ENCODE measurements at places on chromosomes 16 and 17.

DNA sequence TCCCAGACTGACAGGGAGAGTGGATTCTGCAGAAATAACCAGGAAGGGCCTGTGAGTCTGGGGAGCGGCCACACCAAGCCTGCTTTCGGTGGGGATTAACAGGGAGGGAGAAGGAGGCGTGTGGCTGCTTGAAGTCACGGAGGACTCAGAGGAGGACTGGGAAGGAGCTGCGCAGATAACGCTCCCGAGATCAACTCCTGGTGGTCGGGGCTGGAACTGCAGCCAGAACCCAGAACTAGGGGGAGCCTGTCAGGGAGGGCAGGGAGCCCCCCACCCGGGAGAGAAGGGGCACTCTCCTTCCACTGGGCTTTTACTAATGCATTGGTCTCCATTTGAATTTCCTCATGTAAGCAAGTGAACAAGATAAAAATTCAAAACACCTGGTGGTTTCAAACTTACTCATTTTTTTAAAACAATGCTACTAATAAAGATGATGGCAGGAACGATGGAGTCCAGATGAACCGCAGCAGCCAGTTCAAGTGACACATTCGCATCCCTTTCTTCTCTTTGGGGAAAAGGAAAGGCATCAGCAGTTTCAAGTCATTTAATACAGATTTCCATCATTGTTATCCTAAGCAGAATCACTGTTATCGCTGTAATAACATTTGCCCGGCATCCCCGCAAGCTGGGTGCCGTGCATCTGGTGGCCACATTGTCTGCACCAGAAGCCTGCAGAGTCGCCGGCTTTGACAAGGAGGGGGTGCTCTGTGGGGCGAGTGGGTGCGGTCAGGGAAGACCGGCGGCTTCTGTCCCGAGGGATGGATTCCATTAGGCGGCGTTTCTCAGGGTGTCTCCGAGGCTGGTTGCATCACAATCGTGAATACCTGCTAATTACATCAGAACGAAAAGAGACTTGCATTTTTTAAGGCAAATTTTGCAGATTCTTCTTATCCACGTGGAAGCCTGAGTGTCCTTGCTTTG is 183.0 kb downstream of the FOXL1 start:
- no peak for DNase-seq

GRCh38 chr16:57867000-57867561 is 64.8 kb upstream of the KIFC3 start:
- no peak for DNase-seq

DNA sequence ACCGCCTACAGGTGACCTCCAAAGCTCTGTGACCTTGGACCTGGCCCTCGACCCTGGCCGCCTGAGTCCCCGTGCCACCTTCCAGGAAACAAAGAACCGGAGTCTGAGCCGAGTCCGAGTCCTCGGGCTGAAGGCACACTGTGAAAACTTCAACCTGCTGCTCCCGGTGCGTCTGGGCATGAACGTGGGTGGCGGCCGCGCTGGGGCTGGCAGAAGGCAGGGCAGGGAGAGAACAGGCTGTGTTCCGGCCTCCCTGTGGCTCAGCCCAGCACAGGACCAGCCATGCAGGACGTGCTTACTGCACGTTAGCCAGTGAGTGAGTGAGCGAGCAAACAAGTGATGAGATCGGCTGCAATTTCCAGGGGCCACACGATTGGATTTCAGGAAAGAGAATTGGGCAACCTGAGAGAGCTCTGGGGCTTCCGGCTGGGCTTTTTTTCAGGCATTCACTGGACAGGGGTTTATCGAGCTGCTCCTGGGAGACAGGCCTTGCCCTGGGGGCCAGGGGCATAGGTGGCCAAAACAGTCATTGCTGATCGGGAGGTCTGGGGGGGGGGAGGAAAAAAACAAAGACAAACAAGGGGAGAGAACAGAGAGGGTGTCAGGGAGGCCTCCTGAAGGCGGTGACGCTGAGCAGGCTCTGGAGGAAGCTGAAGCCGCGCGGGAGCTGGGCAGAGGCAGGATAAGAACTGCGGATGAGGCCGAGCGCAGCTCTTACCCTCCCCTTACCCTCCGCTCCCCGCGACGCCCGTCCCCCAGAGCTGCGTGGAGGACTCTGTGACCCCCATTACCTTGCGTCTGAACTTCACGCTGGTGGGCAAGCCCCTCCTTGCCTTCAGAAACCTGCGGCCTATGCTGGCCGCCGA is 16.9 kb downstream of the ITGAX start:
- no peak for DNase-seq

DNA sequence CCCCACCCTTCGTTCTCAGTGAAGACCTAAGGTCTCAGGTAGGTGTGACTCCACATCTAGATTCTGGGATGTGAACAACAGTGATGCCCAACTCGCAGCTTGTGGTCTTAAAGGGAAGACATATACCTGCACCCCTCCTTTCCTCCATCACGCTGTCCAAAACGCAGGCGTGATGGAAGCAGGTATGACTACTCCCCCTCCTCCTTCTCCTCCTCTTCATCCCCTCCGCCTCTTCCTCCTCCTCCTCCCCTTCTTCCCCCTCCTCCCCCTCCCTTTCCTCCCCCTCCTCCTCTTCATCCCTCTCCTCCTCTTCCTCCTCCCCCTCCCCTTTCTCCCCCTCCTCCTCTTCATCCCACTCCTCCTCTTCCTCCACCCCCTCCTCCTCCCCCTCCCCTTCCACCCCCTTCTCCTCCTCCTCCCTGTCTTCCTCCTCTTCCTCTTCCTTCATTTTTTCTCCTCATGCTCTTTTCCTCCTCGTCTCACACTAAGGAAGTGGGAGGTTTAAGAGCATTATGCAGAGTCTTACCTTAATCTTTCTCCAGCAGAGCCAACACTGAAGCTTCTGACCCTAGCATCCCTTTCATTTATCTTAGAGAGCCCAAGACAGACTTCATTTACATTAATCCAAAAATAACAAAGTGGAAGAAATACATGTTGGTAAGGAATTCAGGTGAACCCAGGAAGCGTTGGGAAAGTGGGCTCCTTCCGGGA is 352.5 kb downstream of the FOXL1 start:
- DNase-seq, result no peak

DNA sequence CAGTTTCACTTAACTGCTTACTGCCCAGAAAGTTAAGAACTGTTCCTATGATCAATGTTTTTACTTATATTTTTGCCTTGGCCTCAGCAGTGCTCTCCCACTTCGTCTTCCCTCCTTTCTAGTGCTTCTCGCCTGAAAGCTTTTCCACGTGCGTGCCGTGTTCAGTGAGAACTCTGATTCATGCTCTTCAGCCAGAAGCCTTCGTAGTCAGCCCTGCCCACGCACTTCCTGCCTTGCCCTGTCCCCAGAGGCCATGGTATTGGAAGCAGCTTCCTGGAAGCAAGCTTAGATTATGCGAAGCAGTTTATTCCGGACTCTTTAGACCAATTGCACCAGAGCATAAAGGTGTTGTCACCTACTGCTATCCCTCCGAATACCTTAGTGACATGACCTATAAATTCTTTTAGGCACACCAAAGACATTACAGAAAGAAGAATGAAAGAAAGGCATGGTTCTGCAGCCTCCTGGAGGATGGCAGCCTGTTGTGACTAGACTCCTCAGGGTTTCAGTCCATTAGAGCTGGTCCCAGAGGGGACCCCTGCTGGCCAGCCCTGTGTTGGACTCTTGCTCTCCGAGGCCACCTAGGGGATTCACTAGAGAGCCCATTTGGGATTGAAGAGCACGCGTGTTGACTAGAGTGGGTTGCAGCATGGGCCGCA is 105.2 kb downstream of the RPTOR start:
- no peak for DNase-seq

Data from NCI-H526 treated with DMSO at 0.1 percent for 48 hours (cell line).